ENCODE measurements at places on chromosomes 12 and 14. TPM values are rescaled to one million over a fixed set of nuclear protein-coding genes. Genes with fewer than 3 reads are reported as not detected.

The TMEM179 gene
- 0.63 TPM for polyA plus RNA-seq

The DNAJC22 gene
- polyA plus RNA-seq = 18.0 TPM

The CD9 gene
- 116 TPM for polyA plus RNA-seq

The IKBIP gene
- 59.1 TPM for polyA plus RNA-seq

The POLR3B gene
- polyA plus RNA-seq = 5.4 TPM

The CNTN1 gene
- 69.7 TPM for polyA plus RNA-seq

The PRR4 gene
- polyA plus RNA-seq = 2.5 TPM

The CCDC175 gene
- not detected for polyA plus RNA-seq

The ZNF891 gene
- 0.64 TPM for polyA plus RNA-seq

The ZC2HC1C gene
- 2.7 TPM for polyA plus RNA-seq

The ACSS3 gene
- 0.06 TPM for polyA plus RNA-seq

The ZNF10 gene
- 2.0 TPM for polyA plus RNA-seq

The ESR2 gene
- polyA plus RNA-seq = 0.07 TPM

The SERPINA10 gene
- polyA plus RNA-seq = 0.03 TPM

The LRRC10 gene
- not detected for polyA plus RNA-seq

The DHRS2 gene
- 3.2 TPM for polyA plus RNA-seq
